ENCODE measurements at places on chromosomes 4 and X. TPM values are rescaled to one million over a fixed set of nuclear protein-coding genes. Genes with fewer than 3 reads are reported as not detected.

GRCh38 chrX:16002185-16002584, 121.2 kb upstream of the GRPR start:
- DNase-seq: no peak

TMSB15A gene
- total RNA-seq: not detected

DNA sequence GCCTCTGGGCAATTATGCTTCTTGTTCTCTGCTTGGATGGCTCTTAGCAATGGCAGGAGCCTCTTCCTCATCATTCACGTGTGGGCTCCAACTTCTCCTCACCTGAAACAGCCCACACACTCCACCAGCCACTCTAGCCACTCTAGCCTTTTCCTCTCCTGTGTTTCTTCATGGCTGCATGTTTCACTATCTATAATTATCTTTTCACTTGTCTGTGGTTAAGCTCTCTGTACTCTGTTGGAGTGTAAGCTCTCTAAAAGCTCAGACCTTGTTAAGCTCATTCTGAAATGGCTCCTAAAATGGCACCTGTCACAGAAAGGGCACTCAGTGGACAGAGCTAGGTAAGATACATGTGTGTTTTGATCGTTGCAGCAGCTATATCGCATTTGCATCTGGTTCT, 80.0 kb downstream of the SH3KBP1 start:
- no peak for DNase-seq

DNA sequence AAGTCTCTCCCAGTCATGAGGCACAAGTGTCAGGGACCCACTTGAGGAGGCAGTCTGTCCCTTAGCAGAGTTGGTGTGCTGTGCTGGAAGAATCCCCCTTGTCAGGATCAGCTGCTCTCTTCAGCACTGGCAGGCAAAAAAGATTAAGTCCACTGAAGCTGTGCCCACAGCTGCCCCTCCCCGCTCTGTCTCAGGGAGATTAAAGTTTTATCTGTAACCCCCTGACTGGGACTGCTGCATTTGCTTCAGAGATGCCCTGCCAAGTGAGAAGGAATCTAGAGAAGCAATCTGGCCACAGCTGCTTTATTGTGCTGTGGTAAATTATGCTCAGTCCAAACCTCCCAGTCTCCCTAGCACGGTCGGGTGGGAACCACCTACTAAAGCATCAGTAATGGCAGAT, 37.4 kb upstream of the HEPH start:
- no peak for DNase-seq

- no peak for DNase-seq
Measured at GRCh38 chr4:188408244-188409030, 269.2 kb downstream of the TRIML1 start.

- DNase-seq: no peak
Measured at GRCh38 chr4:26785810-26786209, 74.8 kb upstream of the STIM2 start.

DNA sequence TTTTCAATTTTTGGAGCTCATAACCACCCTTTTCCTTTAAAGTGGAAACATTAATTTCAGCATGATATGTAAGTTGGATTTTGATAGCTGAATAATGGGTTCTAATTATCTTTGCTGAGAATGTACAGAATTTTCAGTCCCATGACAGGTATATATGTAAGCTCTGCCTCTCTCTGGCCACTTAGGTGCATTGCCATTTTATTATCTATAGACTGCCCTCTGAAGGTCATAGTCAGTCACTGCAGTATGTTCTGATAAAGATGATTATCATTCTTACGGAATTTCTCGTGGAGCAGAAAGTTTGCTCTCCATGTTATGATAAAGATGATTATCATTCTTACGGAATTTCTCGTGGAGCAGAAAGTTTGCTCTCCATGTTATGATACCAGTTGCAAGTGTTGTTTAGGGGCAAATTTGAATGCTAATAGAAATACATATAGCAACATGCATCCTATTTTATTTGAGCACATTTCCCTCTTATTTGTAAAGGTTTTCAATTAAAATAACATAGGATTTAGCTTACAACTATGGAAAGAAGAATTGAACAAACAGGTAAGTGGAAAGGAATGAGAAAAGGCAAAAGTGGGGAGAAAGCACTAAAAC, 10.4 kb downstream of the AFP start:
- DNase-seq: no peak

HSFX4 gene
- total RNA-seq: not detected

STPG2 gene
- 0.22 TPM for total RNA-seq

PABPC1L2B gene
- total RNA-seq: not detected

DNA sequence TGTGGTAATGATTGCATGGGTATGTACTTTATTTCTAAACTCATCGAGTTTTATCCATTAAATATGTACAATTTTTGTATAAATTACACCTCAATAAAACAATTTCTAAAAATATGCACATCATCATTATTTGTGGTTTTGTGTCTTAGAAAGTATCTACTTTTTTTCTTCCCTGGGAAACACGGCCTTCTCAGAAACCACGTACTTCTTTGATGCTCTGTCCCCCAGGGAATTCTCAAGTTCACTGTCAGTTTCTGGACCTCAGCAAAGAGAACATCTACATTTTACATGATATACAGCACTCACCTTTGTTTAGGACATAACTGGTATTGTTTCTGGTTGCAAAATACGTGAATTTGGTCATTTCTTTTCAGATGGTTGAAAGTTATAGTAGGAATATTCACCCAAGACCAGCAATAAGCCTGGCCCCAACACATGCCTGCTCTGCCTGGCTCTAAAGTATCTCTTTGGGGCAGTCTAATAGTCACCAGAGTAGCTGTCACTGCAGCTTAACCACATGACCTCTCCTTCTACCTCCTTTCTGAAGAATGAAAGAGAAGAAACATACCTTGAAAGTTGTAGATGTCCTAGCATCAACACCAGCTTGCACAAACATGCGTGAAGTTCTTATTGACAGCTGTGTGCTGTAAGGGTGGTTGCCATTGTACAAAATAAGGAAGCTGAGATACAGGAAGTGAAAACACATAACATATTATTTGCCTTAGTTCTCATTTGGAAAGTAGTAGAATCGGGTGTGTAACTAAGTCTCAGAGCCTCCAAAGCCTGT, 48.4 kb upstream of the SPANXN4 start:
- DNase-seq: no peak

RNF150 gene
- 53.3 TPM for total RNA-seq
